Amygdala (tissue), 56 donors: ENCODE measurements at places on chromosomes 11 and 22.

GRCh38 chr11:117838901-117839300 is 14.4 kb upstream of the FXYD2 start:
- DNase-seq = no peak

GRCh38 chr11:61814958-61815789 is 1.6 kb downstream of the FADS1 start:
- DNase-seq = peak; percentile 99

- DNase-seq = no peak
These were observed 93.5 kb upstream of the DBX1 start for GRCh38 chr11:20253796-20254195.

GRCh38 chr22:18023509-18024275 is 669 bp downstream of the MICAL3 start:
- DNase-seq = peak; percentile 27

DNA sequence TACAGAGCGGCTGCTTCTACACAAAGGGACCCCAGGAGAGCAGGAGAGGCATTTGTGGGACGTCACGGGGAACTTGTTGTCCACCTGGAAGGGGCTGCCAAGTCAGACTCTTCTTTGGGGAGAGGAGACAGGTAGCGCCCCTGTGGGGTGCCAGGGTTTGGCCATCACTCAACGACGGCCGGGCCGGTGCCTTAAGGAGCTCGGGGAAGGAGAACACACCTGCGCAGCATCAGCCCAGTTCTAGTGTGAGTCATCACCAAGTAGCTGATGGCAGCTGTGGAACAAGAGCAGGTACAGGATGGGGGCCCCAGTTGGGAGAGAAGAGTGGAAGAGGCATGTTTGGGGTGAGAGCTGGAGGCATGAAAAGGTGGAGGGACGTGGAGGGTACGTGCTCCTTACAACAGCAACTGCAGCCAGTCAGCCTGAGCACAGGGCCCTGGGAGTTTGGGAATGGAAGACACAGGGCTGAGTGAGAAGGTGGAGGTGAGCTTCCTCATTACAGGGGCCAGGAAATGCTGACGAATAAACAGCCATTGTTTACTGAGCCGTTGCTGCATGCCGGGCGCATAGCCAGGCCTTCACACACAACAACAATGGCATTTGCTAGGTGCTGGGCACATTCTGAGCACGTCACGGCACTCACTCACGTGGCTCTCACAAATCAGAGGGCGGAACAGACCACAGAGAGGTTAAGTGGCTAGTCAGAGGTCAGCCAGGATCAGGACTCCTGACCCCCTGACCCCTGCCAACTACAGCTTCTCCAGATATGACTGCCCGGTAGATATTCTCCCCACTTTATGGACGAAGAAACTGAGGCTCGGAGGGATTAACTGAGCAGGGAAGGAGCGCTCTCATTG is 29.1 kb upstream of the TP53I11 start:
- DNase-seq = no peak

DNA sequence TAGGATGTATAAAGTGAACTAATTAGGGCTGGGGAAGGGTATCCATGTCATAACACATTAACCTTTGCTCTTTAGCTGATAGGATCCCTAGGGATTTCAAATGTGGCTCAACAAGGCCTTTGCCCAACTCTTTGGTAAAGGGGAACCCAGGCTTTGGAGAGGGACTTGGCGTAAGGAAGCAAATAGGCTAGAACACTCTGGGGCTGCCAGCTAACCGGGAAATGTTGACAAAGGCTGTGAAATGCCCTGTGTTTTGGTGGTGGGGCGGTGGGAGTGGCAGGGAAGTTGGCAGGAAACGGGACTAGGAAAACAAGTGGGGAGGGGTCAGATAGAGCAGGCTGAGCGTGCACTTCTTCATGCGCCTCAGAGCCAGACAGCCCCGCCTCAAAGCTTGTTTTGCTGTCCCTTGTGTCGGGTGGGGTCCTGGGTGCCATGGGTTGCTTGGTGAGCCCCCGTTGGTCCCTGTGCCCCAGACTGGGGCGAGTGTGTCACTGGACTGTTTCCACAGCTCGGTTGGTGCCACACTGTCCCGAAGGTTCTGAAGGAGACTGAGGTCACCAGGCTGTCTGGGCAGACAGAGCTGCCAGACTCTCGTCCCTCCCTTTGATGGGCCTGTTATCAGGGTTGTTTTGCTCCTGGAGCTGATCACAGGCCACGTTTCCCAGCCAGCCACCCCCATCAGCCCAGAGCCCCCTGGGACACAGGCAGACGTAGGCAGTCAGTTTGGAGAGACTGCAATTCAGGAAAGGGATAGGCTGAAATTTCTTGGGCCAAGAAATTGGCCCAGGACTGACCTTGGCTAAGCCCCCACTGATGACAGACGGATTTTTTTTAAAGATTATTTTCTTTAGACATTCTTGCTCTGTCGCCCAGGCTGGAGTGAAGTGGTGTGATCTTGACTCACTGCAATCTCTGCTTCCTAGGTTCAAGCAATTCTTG is 19.6 kb downstream of the KCTD21 start:
- no peak for DNase-seq

DNA sequence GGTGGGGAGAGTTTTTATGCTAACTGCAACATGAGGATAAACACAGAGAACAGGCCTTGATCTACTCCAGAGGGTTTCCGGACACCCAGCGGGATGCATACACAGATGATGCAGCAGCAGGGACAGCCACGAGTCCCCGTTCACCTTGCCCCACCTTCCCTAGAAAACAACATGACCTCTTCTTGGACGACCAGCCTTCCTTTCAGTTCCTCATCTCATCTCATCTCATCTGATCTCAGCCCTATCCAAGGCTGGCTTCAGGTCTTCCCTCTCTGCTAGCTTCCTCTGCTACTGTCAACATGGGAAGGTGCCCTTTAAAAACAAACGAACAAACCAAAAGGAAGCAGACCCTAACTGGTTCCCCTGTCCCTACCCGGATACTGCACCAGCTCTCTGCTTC is 1356.2 kb downstream of the TBC1D22A start:
- no peak for DNase-seq

DNA sequence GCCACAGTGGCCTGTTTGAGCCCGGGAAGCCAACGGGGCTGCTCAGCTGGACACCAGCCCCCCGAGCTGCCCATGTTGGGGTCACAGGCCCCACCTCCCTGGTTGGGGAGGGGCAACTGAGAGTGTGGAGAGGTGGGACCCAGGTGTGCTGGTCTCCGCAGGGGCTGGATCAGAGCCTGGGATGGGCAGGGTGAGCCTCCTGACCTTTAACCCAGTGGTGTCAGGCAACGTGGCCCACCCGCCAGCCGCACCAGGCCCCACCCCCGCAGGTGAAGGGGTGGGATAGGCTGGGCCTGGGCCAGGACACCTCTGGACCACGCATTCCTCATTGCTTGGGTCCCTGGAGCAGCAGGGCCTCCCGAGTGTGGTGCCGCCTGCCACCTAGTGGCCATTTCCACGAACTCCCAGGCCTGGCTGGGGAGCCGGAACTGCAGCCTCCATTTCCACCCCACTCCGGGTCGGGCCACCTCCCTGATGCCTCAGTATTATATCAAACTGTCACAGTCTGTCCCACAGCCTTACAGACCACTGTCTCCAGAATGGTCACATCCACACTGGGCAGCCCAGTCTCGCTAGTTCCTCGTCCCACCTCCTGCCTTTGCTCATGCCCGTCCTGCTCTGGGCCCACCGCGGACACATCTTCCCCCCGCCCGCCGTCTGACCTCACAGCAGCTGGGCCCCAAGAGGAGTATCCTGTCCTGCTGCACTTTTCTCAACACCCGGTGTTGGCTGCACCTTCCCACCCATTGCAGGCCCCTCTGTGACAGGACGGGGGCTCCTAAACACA is 13.3 kb upstream of the PPP6R3 start:
- DNase-seq = peak; percentile 62

GRCh38 chr11:60924110-60924905 is at the start of gene TMEM132A:
TSS of gene TMEM132A (plus strand) at chr11:60924460. CDS start at chr11:60924634, 174 bp downstream.
- peak; percentile 65 for DNase-seq

DNA sequence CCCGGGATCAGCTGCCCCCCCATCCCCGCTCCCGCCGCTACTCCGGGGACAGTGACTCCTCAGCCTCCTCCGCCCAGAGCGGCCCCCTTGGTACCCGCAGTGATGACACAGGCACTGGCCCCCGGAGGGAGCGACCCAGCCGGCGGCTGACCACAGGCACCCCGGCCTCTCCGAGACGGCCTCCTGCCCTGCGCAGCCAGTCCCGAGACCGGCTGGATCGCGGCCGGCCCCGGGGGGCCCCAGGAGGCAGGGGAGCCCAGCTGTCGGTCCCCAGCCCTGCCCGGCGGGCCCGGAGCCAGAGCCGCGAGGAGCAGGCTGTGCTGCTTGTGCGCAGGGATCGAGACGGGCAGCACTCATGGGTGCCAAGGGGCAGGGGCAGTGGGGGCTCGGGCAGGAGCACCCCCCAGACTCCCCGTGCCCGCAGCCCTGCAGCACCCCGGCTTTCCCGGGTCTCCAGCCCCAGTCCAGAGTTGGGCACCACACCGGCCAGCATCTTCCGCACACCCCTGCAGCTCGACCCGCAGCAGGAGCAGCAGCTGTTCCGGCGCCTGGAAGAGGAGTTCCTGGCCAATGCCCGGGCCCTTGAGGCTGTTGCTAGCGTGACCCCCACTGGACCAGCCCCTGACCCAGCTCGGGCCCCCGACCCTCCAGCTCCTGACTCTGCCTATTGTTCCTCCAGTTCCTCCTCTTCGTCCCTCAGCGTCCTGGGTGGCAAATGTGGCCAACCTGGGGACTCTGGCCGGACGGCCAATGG is 3.9 kb downstream of the RASL10A start:
- no peak for DNase-seq

DNA sequence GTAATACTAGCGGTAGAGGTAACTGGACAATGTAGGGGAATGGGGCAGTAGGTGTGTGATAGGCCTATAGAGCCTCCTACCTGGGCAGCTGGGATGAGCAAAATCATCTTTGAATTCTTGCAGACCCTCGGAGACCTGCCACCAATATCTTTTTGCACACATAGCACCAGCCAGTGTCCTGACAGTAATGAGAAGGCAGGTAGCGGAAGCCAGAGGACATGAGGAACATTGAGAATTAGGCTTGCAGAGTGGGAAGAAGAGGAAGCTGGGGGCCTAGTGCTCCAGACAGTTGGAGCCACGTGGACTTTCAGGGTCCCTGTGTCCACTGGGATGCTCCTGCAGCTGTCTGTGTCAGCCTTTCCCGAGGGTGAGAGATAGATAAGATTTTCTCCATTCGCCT is 17.2 kb upstream of the SYT13 start:
- no peak for DNase-seq

DNA sequence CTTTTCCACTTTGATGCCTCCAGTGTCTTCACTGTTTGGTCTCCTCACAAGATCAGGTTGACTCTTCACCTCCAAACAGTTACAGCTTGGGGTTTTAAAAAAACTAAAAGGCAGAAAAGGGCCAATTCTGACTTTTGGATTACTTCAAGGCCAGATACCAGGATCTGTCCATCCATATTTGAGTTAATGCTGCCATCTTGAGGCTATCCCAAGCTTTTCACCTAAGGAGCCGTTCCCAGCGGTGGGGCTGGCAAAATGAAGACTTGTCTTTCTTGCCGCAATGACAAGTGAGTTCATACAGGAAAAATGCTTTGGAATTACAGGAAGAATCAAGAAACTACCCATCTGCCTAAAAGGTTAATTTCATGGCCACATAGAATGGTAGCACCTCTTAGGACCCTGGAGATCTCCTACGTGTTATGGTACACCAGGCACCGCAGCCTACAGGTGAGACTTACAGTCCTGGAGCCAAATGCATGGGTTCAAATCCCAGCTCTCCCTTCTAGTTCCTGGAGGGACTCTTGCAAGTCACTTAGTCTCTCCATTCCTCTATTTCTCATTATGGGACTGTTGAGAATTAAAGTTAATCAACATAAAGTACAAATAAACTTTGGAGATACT is 6.0 kb upstream of the OR5B21 start:
- peak; percentile 5 for DNase-seq

- DNase-seq = no peak
These were observed 105.1 kb downstream of the HIPK3 start for GRCh38 chr11:33362051-33362910.

GRCh38 chr11:75845324-75845723 is 30.3 kb downstream of the UVRAG start:
- no peak for DNase-seq

GRCh38 chr22:27144321-27144720 is 486.9 kb downstream of the MIAT start:
- DNase-seq = no peak

- DNase-seq = no peak
These were observed 179.6 kb upstream of the PDGFD start for GRCh38 chr11:104343578-104343977.

DNA sequence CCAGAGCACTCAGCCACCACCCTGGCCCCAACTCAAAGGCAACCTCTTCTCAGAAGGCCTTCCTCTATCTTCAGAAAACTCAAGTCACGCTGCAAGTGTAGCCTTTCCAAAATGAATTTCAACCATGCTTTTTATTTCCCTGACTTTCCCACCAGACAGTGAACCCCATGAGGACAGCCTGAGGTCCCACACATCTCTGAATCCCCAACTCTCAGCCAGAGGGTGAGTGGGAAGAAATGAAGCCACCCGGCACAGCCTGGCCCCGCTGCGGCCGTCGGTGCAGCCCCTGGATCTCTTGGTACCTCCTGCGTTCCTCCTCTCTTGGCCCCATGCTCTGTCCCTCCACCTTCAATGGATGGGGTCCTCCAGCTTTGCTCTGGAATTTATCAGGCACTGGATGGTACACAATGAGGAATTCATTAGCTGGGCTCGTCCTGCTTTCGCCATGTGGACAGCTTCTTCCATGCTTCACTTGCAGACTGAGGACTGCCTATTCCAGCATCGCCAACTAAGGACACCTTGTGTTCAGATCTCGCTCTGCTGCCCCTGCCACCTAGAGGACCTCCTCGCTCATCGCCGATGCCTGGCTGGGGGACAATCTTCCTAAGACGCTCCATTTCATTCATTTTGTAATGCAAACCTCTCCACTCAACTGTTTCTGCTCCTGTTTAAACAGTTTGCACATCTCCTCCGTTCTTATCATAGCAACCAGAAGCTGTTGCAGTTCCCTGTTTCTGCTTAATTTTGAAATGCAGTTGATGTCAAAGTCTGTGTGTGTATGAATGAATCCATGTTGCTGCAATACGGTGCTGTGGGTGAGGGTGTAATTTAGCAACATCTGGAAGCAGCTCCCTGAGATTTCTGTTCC is 672.1 kb downstream of the TBC1D22A start:
- no peak for DNase-seq

- DNase-seq = no peak
These were observed 73.2 kb downstream of the GGTLC2 start for GRCh38 chr22:22717664-22718063.
